ENCODE measurements at places on chromosomes 7 and 10.

DNA sequence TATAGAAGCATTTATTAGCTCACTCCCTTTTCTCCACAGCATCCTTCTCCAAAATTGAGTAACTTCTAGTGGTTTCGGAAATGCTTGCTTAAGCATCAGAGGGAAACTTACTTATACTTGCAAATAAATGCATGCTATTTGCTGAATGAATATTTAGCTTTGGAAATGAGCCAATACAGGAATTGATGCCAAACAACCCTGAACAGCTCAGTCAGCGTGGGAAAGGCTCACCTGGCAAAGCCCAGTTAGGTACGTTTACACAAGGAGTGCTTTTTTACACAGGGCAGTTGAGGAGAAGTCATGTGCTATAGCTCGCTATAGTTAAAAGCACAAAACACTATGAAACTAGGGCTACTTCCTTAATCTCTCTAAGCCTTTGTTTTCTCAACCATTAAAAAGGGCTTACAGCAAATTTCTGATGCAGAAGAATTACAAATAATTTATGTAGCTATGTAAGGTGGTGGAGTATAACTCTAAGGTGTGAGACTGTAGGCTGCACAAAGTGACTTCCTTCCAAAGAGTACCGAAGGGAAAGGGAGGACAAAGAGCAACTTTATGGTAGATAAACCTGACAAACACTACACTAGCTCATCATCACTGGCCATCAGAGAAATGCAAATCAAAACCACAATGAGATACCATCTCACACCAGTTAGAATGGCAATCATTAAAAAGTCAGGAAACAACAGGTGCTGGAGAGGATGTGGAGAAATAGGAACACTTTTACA is 498.2 kb downstream of the PHTF2 start:
- DNase-seq, result no peak

DNA sequence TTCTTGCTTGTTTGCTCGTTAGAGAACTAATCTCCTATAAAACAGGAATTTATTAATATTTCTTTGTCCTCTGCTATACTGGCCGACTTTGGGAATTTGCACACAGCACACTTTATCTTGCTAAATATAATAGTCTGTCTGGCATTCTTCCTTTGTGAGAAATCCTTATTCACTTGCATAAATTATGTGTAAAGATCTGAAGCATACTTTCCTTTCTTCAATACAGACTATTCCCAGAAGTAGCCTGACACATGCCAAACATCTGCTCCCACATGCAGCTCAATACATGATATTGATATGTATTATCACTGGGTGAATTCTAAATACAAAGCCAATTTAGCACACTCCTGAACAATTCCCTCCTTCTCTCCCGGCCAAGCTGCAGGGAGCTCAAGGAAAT is 273.9 kb downstream of the GRM8 start:
- DNase-seq, result no peak

- no peak for DNase-seq
Measured at GRCh38 chr10:125127110-125127509, 33.3 kb downstream of the CTBP2 start.

GRCh38 chr10:107443813-107444212 is 279.3 kb upstream of the SORCS1 start:
- DNase-seq, result no peak

GRCh38 chr10:13347043-13347499 is 1.0 kb downstream of the SEPHS1 start:
- DNase-seq, result no peak

DNA sequence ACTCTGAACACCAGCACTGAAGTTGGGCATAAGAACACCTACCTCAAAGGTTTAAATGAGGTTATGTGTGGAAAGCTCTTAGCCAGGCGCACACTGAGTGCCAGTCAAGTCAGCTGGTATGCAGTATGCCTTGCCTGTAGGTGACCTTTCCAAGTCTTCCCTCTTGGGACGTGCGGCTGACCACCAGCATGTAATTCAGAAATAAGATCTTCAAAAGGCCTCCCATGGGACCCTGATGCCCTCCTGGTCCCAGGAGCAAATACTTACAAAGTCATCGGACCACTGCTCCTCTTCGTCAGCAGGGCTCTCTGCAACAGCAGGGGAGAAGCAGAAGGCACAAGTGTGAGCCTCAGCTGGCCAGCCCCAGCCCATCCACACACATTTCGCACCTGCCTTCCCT is 40.8 kb downstream of the BLNK start:
- DNase-seq, result no peak

GRCh38 chr7:80508440-80508839 is 3.4 kb downstream of the GNAT3 start:
- peak; percentile 24 for DNase-seq

DNA sequence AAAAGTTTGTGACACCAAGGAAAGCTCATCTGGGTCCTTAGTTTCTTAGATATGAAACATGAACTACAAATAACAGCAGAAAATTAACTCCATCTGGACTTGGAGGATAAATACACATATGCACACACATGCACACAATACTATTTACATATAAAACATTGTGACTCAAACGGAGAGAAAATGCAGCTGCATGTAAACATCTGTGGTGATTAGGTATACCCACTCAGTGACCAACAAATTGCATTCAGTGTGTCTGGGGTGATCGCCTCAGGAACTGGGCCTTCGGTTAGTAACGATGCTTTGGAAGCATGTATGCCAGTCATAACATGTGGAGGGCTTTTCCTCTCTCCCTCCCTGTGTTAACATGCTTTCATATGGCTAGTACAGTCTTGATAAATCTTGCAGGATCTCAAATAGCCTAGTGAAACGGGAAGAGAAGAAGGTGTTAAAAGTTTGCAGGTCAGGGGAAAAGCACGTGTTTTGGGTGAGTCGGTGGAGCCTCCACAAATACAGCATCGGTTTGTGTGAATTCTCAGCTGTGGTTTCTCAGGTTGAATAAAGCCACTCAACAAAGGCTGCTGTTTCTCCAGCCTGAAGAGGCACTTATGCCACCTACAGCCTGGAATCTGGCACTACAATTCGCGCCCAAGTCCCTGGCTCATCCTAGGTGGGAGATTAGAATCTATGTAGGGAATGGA is 8.7 kb upstream of the GLRX3 start:
- DNase-seq, result no peak

GRCh38 chr7:4939971-4940728 is 18.8 kb downstream of the MMD2 start:
- DNase-seq, result no peak

GRCh38 chr10:43193496-43194080 is 55.3 kb downstream of the CSGALNACT2 start:
- no peak for DNase-seq

DNA sequence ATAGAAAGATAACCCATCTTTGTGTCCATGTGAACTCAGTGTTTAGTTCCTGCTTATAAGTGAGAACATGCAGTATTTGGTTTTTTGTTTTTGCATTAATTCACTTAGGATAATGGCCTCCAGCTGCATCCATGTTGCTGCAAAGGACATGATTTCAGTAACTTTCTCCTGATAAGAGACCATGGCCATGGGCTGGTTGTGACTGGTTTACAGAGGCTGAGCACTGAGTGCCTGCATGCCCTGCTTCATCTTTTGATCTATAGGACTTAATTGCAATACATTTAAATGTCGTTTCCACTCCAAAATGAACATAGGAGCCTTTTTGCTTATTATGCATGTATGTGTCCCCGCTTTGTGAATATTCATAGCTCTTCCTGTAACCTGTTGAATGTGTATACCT is 101.3 kb upstream of the IGFBP3 start:
- DNase-seq, result no peak

DNA sequence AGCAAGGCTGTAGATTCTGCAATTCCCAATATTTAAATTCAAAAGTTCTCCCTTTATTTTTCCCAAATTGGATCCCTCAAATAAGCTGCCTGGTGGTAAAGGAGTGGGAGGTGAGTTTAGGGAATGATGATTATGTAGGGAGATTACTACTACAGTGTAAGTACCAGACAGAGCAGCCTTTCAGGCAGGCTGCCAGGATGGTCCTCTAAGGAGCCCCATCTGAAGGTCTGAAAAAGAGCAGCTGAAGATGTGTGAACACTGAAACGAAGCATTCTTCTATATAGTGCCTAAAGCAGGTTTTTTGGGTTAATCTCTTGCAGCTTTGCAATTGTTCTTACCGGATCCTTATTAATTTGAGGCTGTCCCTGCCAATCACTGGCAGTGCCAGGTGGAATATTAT is 84.7 kb downstream of the CREB5 start:
- no peak for DNase-seq

- DNase-seq, result no peak
Measured at GRCh38 chr7:16615228-16615627, 30.3 kb downstream of the ANKMY2 start.

- DNase-seq, result no peak
Measured at GRCh38 chr7:111955616-111956015, 250.6 kb downstream of the DOCK4 start.

GRCh38 chr7:80589631-80590030 is 48.8 kb upstream of the CD36 start:
- DNase-seq, result no peak

GRCh38 chr7:46744957-46745706 is 824.1 kb upstream of the IGFBP3 start:
- DNase-seq, result no peak

GRCh38 chr7:25852211-25852938 is 299.6 kb upstream of the NFE2L3 start:
- DNase-seq, result no peak

Measured in NCI-H524 treated with DMSO at 0.1 percent for 48 hours (cell line).